ENCODE measurements at places on chromosomes 4 and X.

GRCh38 chr4:98518559-98519267, 139.7 kb downstream of the TSPAN5 start:
- no peak for DNase-seq

DNA sequence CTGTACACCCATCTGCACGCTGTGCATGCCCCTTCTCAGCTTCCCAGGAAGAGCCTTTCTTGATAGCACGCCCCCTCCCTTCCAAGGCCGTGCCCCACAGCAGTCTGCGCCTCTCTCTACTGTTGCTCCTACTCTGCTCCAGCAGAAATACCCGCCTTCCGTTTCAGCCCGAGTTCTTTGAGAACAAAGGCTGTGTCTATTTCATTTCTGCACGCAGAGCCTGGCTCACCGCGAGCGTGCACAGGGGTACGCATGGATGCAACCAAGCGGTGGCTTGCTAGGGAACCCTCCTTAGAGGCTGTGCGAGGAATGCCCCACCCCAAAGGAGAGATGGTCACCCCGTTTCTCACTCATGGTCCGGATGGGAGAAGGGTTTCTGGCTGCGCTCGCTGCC, 485 bp downstream of the AADAT start:
- peak; percentile 28 for DNase-seq

DNA sequence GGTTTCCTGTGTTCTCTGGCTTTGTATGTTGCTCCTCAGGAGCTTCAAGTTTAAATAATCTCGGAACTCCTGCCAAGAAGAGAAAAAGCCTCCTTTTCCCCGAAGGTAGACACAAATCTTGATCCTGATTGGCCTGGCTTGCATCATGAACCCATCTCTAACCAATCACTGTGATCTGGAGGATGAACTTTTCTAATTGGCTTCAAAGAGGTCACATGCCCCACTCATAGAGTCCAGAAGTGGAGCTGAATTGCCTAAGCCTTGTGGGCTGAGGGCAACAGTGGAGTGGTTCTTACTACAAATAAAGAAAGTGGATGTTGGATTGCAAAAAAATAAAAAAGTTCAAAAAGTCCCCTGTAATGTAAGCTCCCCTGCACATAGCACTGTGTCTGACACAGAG, 245.9 kb downstream of the MID1IP1 start:
- no peak for DNase-seq

DNA sequence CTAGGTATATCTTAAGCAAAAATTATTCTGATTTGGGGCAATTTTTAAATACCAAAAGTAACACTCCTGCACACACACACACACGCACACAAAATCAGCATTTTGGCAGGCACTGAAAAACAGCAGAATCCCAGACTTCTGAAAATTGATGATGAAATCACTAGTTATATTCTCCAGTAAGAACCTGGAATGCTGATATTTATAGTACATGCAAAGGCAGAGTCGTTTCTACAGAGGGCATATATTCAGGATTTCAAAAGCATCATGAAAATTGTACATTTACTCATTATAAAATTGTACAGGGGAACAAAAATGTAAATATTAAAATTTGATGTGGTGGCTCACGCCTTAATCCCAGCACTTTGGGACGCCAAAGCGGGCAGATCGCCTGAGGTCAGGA, 352.5 kb upstream of the PITX2 start:
- no peak for DNase-seq

GRCh38 chr4:101977076-101977475, 186.5 kb downstream of the BANK1 start:
- peak; percentile 30 for DNase-seq

GRCh38 chrX:137747244-137748043, 181.5 kb downstream of the ZIC3 start:
- DNase-seq = no peak

- no peak for DNase-seq
These were observed 63.6 kb downstream of the TRIM2 start for GRCh38 chr4:153267890-153268289.

- no peak for DNase-seq
These were observed 49.8 kb downstream of the PDHA2 start for GRCh38 chr4:95889662-95890061.

DNA sequence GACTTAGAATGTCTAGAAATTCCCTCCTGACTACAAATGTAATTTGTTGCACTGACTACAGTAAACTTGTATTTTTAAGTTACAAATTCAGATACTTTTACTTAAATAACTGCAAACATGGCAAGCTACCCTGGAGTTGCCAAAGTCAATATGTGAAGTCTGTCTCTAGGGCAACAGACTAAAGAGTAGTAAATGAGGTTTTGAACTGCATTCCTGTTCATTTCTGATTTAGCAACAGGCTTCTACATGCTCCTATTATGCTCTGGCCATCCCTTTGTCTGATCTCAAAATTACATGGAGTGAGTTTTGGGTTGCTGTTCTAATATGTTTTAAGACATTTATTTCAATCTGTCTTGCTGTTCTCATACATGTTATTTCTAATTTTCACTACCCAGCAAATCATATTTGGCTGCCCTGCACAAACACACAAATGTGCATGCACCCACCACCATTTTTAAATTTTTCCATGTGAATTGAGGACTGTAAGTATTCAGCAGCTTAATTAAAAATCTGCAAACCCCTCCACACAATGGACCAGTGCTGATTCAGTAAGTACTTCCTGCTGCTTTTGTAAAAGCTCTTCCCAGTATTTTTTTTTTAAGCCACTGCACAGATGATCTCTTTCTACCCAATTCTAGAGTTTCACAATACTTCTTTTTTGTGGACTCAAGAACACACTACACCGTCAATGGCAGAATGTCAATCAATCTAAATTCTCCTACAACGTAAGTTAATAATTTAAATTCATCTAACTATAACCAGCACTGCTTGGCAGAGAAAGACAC, 26.7 kb downstream of the SH3RF1 start:
- no peak for DNase-seq

- DNase-seq = no peak
These were observed 115.0 kb upstream of the ETNPPL start for GRCh38 chr4:108877821-108878220.

GRCh38 chr4:166658585-166658984, 575.7 kb downstream of the SPOCK3 start:
- no peak for DNase-seq

DNA sequence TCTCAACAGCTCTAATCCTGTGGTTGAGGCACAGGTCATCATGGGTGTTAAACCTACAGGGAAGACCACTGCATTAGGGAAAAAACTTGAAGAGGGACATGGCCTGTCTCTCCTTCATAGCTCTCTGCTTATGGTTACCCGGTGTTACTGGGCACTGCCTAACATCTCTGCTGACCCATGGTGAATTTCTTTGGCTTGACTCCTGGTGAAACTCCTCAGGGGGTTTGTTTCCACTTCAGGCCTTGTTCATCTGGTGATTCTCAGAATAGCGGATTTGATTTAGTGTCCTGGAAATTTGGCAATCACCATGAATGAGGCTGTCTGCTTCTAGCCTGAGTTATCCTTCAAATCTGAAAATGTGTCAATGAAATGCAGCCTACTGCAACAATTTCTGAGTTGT, 114.4 kb downstream of the ZNF518B start:
- no peak for DNase-seq

DNA sequence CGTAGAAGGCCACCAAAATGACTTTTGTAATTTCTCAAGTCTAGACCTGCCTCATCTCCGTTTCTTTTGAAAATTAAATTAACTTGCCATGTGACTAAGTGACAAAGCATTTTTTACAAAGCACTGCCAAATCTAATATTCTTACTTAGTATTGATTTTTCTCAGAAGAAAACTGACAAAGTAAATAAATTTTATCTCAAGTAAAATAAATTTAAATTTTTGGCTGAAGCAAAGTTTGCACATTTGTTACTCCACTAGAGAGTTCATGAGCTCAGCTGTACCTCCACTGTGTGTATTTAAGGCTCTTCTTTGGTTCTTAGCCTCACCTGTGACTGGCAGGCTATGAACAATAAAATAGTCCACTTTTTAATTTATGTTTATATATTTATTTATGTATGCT, 441.1 kb upstream of the PCDH10 start:
- no peak for DNase-seq

GRCh38 chr4:121462660-121463261, 81.9 kb upstream of the QRFPR start:
- no peak for DNase-seq

DNA sequence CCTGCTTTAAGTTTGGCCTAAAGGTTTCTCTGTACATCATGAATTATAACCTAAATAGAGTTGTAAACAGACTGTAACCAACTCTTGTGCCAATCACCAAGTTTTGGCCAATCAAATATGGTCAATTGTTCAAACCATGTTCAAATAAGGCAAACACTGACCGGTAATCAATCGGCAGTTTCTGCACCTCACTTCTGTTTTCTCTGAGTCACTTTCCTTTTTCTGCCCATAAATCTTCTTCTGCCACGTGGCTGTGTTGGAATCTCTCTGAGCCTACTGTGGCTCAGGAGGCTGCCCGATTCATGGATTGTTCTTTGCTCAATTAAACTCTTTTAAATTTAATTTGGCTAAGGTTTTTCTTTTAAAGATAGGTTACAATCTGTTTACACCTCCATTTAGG, 16.5 kb upstream of the ENPP6 start:
- DNase-seq = no peak

DNA sequence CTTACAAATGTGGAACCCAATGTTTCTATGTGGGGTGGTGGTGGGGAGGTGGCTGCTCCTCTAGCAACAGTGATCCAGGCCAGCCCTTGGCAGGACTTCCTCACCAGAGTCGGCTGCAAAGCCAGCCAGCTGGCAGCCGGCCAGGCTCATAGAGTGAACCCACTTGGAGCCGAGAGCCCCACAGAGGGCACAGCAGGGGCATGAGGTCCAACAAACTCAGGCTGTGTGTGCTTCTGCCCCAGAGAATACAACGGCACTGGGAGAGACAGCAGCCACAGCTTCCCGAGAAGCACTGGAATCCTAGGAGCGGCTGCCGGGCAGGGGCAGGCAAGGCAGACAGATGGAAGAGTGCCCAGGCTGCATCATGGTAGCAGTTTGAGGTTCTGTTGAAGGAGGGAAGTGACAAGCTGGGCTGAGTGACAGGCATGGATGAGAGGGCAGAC, 23.5 kb upstream of the SOWAHD start:
- peak; percentile 65 for DNase-seq

- DNase-seq = no peak
These were observed 57.8 kb downstream of the FRMPD3 start for GRCh38 chrX:107507093-107507743.

- no peak for DNase-seq
These were observed 13.6 kb downstream of the TLR6 start for GRCh38 chr4:38842994-38843393.

GRCh38 chrX:122907375-122907774, 276.7 kb upstream of the GRIA3 start:
- no peak for DNase-seq

DNA sequence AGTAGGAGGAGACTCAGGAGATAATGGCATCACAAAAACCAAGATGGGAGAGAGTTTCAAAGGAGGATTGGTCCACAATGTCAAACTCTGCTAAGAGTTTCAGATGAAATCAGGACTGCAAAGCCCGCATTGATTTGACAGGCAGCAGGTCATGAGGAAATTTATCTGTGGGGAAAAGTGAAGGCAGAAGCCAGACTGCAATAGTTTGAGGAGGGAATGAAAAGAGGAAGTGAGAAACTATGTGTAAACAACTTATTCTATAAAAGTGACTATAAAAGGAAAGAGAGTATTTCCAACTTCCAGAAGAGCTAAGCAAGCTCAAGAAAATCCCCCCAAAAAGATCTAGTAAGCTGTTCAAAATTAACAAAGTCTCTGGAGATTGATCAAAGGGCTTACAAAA, 66.3 kb upstream of the DGKK start:
- no peak for DNase-seq

Measured in right cardiac atrium (tissue), 5 donors.